IPS-NIHi11 (cell line): ENCODE measurements at places on chromosomes 1 and 21.

DNA sequence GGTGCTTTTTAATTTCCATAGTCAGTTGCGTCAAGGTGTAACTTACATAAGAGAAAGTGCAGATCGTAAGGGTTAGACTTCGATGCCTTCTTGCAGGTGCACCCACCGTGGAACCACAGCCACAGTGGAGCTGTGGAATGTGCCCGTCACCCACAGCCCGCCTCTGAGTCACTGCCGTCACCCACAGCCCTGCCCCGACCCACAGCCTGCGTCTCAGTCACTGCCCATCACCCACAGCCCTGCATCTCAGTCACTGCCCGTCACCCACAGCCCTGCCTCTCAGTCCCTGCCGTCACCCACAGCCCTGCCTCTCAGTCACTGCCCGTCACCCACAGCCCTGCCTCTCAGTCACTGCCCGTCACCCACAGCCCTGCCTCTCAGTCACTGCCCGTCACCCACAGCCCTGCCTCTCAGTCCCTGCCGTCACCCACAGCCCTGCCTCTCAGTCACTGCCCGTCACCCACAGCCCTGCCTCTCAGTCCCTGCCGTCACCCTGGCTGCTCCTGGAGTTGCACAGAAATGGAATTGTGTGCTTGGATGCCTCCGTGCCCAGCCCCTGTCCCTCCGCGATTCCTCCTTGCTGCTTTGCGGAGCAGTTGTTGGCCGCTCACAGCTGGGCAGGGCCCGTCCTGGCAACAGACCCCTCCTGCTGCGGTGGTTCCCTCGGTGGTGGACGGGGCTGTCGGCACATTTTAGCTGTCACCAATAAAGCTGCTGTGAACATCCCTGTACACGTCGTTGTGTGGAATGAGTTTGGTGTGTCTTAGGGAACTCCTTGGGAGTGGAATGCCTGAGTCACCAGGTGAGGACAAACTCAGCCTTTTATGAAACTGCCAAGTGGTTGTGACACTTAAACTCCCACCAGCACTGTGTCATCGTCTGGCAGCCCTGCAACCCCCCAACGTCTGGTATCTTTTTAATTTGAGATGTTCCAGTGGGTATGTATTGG is 44.9 kb upstream of the COL6A2 start:
- no peak for DNase-seq

DNA sequence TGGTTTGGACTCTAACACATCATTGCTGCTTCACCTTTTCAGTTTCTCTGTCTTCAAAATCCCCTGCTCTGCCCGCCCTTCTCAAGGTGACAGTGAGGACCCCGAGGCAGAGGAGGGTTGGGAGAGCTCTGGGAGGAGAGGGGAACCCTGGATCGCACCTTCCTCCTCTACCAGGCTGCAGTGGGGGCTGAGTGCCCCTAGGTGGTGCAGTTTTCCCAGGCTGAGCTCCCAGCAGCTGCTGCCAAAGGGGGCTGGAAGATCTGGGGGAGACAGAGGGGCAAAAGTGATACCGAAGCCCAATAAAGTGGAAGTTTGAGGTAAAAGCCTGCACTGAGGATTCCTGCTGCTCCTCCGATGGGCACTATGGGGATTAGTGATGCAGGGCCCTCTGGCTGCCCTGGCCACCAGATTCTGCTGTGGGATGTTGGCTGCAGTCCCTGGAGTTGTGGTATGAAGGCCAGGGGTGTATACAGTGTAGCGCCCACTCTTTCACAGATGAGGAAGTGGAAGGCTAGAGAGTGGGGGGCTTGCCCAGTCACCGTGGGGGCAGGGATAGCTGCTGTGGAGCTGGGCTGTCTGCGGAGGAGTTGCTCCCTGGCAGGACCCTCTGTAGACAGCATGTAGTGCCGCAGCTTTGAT is 40.7 kb upstream of the SCMH1 start:
- DNase-seq: peak; percentile 78

GRCh38 chr1:3570066-3570986 is 41.0 kb downstream of the MEGF6 start:
- no peak for DNase-seq

DNA sequence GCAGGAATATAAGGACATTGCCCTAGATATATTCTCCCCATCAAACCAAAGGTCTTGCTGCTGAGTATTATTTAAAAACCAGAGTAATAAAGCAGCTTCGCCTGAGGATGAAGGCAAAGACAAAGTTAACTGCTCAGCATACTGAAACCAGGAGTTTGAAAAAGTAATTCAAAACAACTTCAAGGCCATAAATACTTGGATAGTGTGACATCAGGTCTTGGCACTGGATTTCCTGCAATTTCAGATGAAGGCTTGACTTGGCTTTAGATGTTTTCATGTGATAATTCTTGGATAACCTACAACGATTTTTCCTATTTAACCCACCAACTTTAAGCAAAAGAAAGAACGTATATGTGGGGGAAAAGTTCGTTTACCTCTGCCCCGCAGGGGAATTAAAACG is 10.6 kb downstream of the SOD1 start:
- DNase-seq: no peak

DNA sequence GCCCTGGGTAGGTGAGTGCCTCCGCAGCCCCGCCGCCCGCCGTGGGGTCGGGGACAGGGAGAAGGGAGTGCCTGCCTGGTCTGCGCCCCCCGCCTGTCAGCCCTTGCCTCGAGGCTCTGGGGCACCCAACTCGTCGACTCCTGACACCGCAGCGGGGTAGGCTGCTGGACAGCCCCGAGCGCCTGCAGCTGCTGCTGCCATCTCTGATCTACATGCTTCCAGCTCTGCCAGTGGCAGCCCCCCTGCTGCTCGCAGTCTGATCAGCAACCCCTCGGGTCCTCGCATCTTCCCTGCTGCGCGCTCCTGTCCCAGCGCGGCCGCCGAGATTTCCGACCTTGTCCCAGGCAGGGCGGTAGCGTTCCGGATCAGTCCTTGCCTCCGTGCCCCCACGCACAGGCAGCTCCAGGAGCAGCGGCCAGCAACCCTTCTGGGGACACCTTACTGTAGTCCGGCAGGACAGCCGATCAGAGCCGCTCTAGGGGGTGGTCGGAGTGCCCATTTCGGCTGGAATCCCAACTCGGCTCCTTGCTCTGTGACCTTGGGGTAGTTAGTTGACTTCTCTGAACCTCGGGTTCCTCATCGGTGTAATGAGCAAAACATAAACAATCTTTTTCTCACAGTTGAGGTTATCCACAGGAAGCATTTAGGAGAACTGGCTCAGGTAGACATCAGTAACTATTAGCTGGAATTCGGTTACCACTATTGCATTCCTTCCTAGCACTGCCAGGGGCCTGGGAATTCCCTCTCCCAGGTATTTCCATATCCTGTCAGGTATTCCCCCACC is 540 bp downstream of the BCAN start:
- no peak for DNase-seq

DNA sequence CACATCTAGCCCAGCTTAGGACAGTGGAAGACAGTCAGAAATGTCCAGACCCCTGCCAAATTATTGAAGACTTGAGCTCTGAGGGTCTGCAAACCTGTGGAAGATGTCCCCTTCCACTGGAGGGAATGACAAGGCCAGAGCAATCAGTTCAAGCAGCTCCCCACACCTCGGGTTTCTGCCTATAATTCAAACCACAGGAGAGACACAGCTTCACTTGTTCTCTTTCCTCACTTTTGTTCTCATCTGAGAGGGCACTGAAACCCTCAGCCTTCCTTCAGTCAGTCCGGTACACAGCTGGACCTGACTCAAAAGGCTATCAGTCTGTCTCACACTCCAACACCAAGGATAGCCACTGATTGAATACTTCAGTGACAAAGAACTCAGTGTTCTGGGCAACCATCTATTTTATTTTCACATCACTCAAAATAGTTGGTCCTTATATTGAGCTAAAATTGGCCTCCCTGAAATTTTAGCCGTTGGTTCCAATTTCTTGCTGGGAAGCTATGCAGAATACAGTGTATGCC is 70.1 kb downstream of the TENT5C start:
- no peak for DNase-seq

- DNase-seq: no peak
These were observed 50.2 kb upstream of the ATP1A1 start for GRCh38 chr1:116322752-116323405.

GRCh38 chr1:38786040-38786436 is 73.5 kb downstream of the RRAGC start:
- no peak for DNase-seq

DNA sequence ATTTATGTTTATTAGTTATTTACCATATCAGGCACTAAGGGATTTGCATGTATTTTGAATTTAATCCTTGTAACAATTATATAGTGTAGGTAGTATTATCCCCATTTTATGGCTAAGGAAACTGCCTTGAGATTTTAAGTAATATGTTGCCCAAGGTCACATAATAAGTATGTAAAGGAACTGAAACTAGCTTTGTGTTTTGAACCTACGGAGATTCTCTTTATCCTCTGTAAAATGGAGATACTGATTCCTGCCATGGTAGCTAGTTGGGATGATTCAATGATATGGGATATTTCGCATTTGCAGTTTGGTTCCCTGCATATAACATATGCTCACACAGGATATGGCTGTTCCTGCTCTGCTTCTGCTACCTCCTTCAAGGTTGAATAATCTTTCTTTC is 144.3 kb downstream of the ST6GALNAC3 start:
- no peak for DNase-seq

DNA sequence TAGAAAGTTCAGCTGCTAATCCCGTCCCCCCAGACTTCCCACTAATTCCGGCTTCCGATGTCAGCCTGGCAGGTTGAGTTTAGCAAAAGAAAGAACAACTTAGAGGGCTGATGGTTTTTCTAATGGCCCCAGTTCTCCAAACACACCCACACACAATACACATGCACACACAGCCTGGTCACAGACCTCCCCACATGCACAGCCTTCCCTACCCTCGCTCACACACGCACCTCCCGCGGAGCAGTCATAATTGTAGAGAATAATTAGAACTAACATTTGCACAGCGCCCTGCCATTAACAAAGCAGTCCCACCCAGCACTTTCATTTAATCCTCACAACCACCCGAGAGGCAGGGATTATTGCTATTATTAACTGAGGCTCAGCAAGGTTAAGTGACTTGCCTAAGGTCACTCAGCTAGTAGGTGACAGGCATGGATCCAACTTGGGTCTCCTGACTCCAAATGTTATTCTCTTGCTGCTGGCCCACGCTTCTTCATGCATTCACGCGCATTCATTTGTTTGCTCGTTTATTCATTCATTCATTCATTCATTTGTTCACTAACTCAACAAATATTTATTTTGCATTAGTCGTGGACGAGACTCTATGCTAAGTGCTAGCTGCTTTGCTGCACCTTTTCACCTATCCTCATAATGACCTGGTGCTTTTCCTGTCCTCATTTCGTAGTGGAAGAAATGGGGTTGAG is 274.9 kb downstream of the FOXD2 start:
- DNase-seq: no peak

GRCh38 chr1:185595835-185596667 is 138.1 kb upstream of the HMCN1 start:
- DNase-seq: peak; percentile 81

- no peak for DNase-seq
These were observed 7.7 kb upstream of the PTGFRN start for GRCh38 chr1:116902027-116902426.
